ENCODE measurements at places on chromosomes 2 and 18.

- no peak for DNase-seq
These were observed 118.0 kb upstream of the MSTN start for GRCh38 chr2:190180313-190181122.

- DNase-seq: no peak
These were observed 158.6 kb upstream of the SERTAD2 start for GRCh38 chr2:64812285-64812684.

- no peak for DNase-seq
These were observed 70.0 kb downstream of the TWSG1 start for GRCh38 chr18:9404565-9405060.

DNA sequence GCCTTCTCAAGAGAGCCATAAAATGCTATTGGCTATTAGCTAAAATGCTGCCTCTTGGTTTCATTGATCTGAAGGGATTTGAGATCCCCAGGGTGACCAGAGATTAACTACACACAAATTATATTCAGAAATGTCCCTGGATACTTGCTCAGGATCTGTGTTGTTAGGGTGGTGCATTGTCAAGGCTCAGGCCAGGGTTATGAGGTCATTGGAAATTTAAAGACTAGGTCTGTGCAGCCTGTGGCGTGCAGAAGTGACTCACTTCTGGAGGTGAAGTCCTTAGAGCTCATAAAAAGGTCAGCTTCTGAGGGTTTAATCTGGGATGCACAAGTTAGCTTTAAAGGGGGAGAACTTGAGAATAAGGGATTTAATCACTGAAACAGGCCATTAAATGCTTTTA lies 23.5 kb downstream of the LRRTM1 start:
- DNase-seq: no peak

GRCh38 chr18:9055185-9055584 lies 47.3 kb upstream of the NDUFV2 start:
- no peak for DNase-seq

DNA sequence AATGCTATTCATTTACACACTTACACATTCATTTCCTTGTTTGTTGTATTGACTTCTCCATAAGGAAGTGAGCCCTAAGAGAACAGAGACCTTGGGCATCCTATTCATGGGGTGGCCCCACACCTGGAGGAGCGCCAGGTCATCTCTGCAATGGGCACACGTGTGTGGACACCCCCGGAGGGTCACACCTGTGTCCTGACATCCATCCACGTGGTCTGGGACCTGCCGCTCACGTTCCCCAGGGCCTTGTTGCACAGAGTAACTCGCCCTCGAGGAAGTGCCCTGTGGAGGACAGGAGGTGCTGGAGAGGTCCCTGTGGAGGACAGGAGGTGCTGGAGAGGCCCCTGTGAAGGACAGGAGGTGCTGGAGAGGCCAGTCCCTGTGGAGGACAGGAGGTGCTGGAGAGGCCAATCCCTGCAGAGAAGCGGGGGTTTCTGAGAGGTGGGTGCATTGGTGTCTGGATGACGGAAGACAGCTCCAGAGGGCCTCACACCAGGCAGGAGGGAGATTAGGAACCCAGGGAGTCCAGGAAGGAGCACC lies 73.2 kb upstream of the GPC1 start:
- DNase-seq: no peak

DNA sequence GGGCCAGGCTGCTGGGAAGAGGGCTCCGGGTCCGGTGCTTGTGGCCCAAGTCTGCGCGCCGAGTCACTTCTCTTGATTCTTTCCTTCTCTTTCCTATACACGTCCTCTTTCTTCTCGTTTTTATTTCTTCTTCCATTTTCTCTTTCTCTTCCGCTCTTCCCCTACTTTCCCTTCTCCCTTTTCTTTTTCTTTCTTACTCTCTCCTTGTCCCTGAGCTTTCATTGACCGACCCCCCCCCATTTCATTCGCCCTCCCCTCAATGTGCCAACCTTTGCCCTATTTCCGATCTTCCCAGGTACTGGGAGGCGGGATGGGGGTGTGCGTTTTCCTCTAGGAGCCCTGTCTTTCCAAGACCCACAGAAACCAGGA lies 1.8 kb downstream of the ONECUT2 start:
- no peak for DNase-seq

GRCh38 chr2:105325389-105325963 lies 4.1 kb downstream of the TGFBRAP1 start:
- DNase-seq: no peak

DNA sequence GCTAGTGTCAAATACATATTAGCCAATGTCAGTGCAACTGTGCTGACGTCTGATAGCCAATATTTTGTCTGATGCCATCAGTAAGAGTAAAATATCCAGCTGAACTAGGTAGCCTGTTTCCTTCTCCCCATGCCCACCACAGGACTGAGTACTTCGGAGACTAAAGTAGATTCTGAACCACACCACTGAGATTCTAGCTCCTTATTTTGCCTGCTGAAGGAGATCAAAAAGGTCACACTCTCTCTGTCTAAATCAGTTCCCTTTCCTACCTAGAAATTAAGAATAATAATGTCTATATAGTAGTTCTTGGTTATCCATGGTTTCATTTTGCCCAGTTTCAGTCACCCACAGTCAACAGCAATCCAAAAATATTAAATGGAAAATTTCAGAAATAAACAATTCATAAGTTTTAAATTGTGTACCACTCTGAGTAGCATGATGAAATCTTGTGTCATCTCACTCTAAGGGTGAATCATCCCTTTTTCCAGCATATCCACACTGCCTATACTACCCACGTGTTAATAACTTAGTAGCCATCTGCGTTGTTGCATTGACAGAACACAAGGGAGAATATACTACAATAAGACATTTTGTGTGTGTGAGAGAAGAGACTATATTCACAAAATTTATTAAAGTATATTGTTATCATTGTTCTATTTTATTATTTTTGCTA lies 1043.3 kb upstream of the PIK3C3 start:
- DNase-seq: no peak

DNA sequence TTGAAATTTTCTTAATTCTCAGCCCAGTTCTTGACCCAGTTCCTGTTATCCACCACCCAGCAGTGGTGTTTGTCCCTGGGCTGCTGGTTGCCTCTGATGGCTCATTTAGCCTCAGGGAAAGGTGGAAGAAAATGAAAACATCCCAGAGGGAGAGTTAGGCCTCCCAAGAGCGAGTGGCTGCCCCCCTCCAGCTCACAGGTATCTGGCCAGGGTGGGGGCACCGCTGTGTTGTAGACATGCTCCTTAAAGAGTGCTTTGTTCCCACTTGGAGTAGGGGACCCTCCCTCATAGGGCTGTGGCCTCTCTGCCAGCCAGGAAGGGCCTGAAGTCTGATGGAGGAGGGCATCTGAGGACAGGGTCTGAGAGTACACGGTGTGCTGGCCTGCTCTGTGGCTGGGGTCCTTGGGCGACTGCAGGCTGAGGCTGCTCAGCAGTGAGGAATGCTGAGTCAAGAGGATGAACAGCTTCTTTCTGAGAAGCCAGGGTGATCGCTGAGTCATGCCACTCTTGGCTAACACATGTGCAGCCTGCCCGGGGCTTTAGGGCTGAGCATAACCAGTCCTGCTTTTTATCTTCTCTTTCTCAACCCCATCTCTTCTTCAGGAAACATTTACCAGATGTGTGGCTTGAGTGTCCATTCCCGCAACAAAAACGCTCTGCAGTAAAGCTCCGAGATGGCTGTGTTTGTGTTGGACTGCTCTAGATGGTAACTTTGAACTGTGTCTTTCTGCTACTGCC lies 72.3 kb downstream of the IL1R2 start:
- peak; percentile 54 for DNase-seq

GRCh38 chr2:6493266-6493665 lies 372.4 kb downstream of the CMPK2 start:
- DNase-seq: no peak

DNA sequence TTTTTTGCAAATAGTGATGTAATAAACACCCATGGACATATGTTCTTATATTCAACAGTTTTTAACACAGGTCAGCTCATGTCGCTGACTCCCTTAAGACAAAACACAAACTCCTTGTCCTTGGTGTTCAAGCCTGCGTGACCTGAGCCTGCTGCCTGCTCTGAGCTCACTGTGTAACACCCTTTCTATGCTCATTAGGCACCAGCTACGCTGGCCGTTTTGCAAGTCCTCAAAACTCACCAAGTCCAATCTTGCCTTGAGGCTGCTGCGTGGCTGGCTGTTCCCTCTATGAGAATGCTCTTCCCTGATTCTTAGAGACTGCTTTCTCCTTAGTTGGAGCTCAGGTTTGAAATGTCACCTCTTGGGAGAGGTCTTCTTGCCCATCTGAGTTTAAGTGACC lies 100.5 kb upstream of the GLI2 start:
- no peak for DNase-seq

- no peak for DNase-seq
These were observed 79.2 kb downstream of the LIMS1 start for GRCh38 chr2:108613261-108614042.

DNA sequence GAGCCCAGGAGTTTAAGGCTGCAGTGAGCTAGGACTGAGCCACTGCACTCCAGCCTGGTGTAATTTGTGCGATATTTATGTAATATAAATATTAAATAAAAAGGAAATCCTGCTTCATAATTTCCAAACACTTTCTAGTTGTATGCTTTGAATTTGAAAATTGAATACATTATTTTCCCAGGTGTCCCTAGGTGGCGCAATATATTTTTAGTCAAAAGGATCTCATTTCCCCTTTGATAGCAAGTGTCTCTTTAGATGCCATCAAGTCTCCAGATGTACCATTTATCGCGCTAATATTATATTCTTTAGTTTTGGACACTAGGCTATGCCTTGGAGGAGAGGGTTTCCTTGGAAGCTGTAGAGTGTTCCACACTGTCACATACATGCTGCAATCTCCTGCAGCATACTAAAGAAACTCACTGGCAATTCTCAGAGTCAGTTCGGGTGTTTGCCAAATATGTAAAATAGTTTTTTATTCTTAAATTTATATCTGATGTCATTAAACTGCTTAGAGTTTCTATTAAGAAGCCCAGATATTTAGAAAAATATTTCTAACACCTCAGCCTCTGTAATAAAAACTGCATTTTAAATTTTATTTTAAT lies 5.6 kb upstream of the WDR7 start:
- DNase-seq: no peak

DNA sequence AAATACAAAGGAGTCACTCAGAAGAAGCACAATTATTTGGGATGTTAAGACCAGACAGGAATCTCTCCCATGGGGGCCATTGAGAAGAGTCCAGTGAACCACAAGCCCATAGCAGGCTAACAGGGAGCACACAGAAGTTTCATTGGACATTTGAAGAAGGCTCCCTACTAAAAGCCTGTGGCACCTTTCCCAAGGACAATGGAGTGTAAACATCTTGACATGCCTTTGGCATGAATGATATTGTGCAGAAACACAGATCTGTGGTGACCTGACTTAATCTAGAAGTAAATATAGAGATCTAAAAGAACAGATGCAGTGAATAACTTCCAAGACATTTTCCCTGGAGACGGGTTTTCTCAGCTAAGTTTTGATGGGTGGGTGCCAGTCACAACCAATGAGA lies 221.5 kb downstream of the EPHA4 start:
- DNase-seq: no peak

- DNase-seq: no peak
These were observed 186.1 kb downstream of the CTIF start for GRCh38 chr18:48724939-48725338.

DNA sequence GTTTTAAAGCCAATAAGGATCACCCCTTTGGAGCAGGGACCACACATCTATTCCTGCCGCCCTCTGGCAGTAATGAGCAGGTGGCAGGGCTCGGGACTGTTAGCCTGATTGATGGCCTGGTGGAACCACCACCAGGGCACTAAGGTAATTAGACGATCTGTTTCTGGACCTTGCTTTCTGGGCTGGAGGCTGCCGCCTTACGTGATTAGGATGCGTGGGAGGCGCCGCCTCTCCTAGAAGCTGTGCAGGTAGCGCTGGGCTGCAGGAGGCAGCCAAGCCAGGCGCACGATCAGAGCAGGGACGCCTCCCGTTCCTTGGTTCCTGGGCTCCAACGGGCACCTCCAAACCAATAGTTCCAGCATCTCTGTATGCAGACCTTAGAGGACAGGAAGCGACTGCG lies 242.6 kb upstream of the RAB12 start:
- DNase-seq: no peak

- no peak for DNase-seq
These were observed 188.1 kb upstream of the ETAA1 start for GRCh38 chr2:67208887-67209500.

- DNase-seq: no peak
These were observed 14.0 kb upstream of the DCC start for GRCh38 chr18:52325997-52326396.

- no peak for DNase-seq
These were observed 21.5 kb downstream of the IWS1 start for GRCh38 chr2:127504552-127505430.

GRCh38 chr18:8673256-8674209 lies 31.8 kb upstream of the MTCL1 start:
- DNase-seq: no peak

- DNase-seq: no peak
These were observed 251.5 kb downstream of the GPD2 start for GRCh38 chr2:156687715-156688114.
